ENCODE measurements at places on chromosomes 5 and 9.

GRCh38 chr5:172412724-172413286 is 41.5 kb downstream of the SH3PXD2B start:
- DNase-seq = no peak

GRCh38 chr9:20770947-20771346 is 86.9 kb downstream of the FOCAD start:
- DNase-seq = no peak

GRCh38 chr9:7561527-7562080 is 238.0 kb downstream of the DMAC1 start:
- no peak for DNase-seq

DNA sequence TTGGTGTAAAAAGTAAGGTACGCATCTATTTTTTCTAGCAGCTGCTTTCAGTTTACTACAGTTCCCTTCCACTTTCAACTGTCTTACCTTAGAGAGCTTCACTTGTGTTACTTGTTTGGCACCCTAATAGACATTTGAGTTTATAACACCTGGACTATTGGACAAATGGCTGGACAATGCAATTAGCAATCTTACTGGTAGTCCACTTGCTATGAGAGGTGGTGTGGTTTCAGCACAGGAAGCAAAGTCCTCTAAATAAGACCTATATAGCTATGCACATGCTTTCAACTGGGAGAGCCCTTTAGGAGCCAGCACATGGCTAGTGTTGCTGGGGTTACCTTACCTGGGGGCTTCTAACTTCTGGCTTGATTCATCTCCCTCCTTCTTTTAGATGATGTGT is 119.6 kb upstream of the RANBP3L start:
- DNase-seq = no peak

GRCh38 chr9:91758491-91758981 is 191.5 kb downstream of the ROR2 start:
- DNase-seq = no peak

DNA sequence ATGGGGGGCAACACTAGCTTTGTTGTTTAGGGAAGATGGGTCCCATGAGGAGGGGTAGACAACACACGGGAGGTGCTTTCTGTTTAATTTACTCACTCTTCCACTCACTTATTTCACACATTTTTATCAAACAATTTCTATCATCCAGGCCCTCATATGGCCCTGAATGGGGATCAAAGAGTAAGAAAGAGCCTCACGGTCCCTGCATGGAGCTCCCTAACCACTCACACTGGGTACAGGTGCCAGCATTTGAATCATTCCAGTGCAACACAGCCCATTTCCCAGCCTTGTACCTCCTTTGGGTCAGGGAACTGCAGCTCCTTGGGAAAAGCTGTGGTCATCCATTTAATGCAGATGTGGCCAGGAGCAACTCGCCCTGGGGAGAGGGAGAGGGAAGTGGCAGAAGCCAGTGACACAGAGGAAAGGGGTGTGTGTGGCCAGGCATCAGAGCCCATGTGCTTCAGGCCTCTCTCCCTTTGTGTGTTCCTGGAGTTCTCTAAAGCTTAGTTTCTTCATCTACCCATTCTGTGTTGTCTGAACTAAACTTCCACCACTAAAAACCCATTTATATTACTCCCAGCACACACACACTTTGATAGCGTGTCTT is 185.4 kb downstream of the PJA2 start:
- no peak for DNase-seq

GRCh38 chr5:6899221-6899620 is 186.0 kb downstream of the TENT4A start:
- DNase-seq = no peak

- DNase-seq = no peak
Observed at GRCh38 chr5:6280425-6281100, 97.8 kb downstream of the MED10 start.

GRCh38 chr5:172110260-172110815 is 77.7 kb downstream of the STK10 start:
- no peak for DNase-seq

GRCh38 chr5:54902791-54903473 is 82.5 kb downstream of the ESM1 start:
- DNase-seq = no peak

DNA sequence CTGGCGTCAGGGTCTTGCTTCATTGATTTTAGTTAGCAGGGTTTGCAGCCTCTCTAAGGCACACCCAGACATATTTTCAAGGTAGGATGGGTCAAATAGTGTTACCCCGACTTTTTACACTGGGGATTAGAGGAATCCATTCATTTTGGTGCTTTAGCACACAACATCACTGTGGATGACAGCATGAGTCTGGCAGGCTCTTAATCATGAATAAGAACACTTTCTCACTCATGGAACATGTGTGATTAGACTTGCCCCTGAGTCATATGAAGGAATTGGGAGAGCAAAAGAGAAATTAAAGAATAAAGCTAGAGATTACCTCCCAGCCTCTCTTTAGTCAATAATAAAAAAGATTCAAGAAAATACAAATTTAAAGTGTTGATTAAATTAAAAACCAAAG is 175.6 kb downstream of the SEMA5A start:
- DNase-seq = no peak

DNA sequence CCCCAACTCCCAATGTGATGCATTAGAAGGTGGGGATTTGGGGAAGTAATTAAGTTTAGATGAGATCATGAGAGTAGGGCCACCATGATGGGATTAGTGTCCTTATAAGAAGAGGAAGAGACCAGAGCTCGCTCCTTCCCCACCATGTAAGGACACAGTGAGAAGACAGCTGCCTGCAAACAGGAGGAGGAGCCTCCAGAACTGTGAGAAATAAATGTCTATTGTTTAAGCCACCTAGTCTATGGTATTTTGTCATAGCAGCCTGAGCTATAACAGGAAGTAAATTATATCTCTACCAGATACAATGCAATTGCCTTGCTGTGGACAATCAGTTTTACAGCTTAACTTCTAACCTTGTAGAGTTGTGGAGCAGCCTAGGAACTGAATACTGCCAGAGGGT is 58.0 kb downstream of the ANKRD33B start:
- DNase-seq = no peak

GRCh38 chr9:111952559-111952958 is 55.9 kb downstream of the UGCG start:
- DNase-seq = no peak

GRCh38 chr5:139645430-139645871 is 2.7 kb upstream of the CXXC5 start:
- no peak for DNase-seq

DNA sequence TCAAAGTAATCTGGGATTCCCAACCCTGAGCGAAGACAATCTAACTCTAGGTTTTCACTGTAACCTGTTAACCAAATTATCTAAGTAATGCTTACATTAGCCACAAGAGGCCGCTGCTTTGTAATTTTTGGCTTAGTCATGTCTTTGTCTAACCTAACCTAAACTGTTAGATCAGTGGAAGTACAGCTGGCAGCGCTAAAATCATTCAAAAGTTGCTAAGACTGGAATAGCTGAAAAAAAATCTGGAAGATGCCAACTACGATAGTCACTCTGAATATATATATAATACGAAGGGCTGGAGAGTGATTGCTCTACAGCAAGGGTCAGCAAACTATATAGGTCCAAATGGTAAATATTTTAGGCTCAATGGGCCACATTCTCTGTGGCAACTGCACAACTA is 60.2 kb downstream of the FBXO38 start:
- DNase-seq = peak; percentile 29

- no peak for DNase-seq
Observed at GRCh38 chr9:124512806-124513204, 5.6 kb upstream of the NR5A1 start.

- DNase-seq = peak; percentile 67
Observed at GRCh38 chr9:20640331-20641187, 18.3 kb upstream of the MLLT3 start.

DNA sequence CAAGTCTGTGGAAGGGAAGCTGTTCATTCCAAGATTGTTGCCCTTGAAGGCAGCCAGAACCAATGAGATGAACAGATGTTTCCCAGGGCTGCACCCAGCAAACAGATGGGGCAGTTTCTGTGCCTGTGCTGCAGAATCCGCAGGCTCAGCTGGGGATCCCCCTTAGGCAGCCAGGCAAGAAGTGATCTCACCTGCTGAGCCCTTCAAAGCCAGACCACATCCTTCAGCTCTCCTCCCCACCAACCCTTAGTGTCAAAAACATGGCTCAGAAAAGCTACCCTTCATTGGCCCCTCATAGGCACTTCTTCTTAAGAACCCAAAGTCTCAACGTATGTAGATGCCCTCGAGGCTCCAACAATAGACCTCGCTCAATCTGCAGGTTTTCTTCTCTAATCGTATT is 626.7 kb downstream of the CCDC171 start:
- DNase-seq = no peak

- DNase-seq = no peak
Observed at GRCh38 chr9:94656200-94656599, 16.9 kb upstream of the FBP1 start.

DNA sequence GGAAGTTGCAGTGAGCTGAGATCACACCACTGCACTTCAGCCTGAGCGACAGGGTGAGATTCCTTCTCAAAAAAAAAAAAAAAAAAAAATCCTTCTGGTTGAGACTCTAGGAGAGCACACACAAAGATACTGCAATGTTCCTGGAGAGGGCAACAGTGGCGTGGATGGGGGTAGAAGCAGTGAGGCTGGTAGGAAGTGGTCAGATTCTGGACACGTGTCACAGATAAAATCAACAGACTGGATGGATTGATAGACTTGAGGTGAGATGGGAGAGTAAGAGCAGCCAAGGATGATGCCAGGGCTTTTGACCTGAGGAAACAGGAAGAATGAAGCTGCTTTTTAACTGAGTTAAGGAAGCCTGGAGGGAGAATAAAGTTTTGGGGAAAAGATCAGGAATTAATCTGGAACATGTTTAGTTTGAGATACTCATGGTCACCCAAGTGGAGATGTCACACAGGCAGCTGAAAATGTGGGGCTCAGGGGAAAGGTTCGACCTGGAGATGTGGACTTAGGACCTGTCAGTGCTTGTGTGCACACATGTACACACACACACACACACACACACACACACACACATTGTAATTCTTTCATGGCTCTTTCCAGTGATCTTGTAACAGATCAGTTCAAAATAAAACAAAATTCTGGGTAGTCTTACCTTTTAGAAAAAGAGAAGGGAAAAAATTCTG is 88.1 kb downstream of the FANCC start:
- no peak for DNase-seq

DNA sequence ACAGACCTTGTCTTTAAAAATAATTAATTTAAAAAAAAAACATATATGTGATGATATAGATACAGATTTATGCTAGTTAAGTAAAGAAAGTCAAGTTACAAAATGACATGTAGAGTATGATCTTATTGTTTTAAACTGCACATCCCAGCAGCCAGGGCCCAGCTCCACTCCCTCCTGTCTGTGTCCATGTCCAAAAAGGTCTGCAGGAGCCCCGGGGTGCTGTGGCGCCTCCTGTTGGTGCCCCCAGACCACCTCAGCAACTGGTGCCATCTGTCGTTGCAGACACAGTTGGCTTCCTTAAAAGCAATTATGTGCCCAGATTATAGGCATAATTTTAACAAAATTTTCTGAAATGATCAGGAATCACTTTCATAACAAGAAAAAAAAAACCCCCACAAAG is 33.3 kb downstream of the IPPK start:
- DNase-seq = no peak

GRCh38 chr9:72601615-72602014 is 80.2 kb downstream of the TMC1 start:
- DNase-seq = no peak

DNA sequence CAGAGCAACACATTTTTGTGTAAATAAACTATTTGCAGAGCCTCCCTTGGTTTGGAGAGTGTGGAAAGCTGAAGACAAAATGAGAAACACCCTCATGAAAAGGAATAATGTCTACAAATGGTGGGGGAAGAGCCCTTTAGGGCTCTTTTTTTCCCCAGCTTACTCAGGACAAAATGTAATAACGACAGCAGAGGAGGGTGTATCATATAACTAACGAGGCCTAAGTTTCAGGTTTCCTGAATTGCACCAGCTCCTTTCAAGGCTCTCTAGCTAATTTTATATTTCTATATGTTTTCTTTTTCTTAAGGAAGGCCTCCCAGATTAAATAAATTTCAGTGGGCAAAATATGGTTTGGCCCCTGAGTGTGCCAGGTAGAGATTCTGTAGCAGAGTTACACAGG is 116.3 kb downstream of the FEM1C start:
- no peak for DNase-seq

- DNase-seq = no peak
Observed at GRCh38 chr5:35371951-35372426, 141.7 kb upstream of the PRLR start.

GRCh38 chr5:1330847-1331831 is 13.8 kb downstream of the CLPTM1L start:
- no peak for DNase-seq

DNA sequence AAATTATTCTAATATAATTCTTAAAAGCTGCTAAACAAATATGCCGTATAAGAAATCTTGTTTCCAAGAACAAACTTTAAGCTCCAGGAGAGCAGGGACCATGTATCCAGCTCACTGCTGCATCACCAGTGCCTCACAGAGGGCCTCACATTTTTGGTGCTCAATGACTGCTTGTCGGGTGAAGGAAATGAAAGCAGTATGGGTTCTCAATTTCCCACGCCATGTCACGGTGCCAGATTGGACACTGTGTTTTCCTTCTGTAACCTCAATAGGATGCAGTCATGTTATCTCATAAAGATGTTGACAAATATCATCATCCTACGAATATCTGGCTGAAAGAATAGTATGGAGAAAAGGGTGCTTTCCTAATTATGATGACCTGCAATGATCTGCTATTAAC is 64.7 kb downstream of the POU5F2 start:
- no peak for DNase-seq

DNA sequence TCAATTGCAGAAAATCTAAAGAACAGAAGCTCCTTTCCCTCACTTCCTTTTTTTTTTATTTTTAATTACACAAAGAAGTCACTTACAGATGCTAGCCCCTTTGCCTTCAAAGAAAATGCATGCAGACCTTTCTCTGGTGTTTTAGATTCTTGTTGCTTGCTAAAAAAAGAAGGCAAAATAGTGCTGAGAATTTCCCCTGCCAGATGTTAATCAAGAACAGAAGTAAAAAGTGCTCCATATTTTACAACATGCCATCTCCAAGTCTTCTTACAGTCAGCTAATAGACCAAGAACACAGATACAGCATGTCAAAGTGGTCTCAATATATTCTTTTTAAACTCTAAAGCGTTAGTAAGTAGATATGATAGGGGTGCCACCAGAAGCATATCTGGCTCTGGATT is 142.8 kb upstream of the RGMB start:
- DNase-seq = no peak

GRCh38 chr5:168328814-168329213 is 37.4 kb downstream of the WWC1 start:
- DNase-seq = no peak

DNA sequence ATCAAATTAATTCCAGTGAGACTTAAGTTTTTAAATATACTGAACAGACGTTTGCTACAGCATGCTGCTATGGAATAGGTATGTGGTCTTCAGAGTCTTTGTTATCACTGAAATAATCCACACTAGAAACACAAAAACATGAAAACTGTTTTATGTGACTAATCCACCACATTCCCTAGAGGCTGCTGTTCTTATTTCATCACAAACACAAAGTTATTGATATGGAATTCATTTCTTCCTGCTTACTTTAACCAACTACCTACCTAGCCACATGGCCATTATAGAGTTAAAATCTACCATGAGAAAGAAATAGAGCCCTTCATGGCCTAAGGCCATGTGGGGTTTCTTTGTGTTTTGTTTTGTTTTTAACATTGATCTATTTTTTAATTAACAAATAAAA is 232.3 kb upstream of the PTGER4 start:
- DNase-seq = no peak

GRCh38 chr9:24245988-24246387 is 299.7 kb downstream of the IZUMO3 start:
- DNase-seq = no peak
